Chondrocyte (in vitro differentiated cells): ENCODE measurements at places on chromosomes 3 and 15.

- no peak for DNase-seq
Observed at GRCh38 chr15:61621146-61621545, 392.0 kb upstream of the RORA start.

GRCh38 chr15:70815604-70816003 lies 38.4 kb downstream of the LARP6 start:
- no peak for DNase-seq

- no peak for DNase-seq
Observed at GRCh38 chr3:71466483-71466882, 117.0 kb downstream of the FOXP1 start.

GRCh38 chr3:105322570-105323273 lies 44.0 kb upstream of the ALCAM start:
- no peak for DNase-seq

GRCh38 chr15:64398575-64398974 lies 10.9 kb downstream of the TRIP4 start:
- DNase-seq: no peak

DNA sequence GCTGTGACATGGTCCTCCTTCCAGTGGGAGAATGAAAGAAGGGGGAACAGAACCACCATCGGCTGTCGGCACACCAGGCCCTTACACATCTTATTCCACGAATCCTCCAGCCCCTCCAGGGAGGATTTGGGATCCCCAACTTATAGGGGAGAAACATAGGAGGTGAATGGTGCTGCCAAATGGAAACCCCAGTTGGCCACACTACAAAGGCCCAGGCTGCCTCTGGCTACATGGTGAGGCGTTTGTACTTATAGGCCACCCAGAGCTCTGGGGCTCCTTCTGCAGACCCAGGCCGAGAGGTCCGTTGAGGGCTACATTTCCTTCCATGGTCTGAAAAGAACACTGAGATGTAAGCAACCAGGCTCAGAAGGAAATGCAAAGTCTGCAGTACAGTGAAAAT lies 12.0 kb downstream of the AMOTL2 start:
- DNase-seq: peak; percentile 28

DNA sequence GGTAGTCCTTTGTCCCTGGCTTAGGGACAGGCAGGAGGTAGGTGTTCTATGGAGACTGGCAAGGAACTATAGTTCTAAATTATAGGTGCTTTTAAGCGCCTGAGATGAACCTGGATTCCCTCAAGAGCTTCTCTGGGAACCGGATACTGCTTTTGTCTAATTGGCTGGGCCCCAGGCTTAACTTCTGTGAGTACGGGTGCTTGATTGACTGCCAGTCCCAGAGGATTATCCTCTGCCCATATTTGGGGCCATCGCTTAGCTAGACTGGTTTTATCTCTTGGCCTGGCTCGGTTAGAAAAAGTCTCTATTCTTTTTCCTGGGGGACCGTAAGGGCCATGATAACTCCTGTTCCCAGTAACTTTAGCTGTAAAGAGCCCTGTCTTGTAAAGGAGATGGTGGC lies 339.1 kb downstream of the KCNH8 start:
- DNase-seq: no peak

- DNase-seq: no peak
Observed at GRCh38 chr3:67550541-67550940, 103.9 kb downstream of the SUCLG2 start.

- DNase-seq: no peak
Observed at GRCh38 chr15:87761736-87762509, 494.6 kb downstream of the NTRK3 start.

- DNase-seq: no peak
Observed at GRCh38 chr3:9970020-9970652, 16.5 kb downstream of the EMC3 start.

- peak; percentile 58 for DNase-seq
Observed at GRCh38 chr3:52253314-52254304, 8.1 kb downstream of the PPM1M start.

- DNase-seq: no peak
Observed at GRCh38 chr3:62837145-62837787, 38.0 kb downstream of the CADPS start.

DNA sequence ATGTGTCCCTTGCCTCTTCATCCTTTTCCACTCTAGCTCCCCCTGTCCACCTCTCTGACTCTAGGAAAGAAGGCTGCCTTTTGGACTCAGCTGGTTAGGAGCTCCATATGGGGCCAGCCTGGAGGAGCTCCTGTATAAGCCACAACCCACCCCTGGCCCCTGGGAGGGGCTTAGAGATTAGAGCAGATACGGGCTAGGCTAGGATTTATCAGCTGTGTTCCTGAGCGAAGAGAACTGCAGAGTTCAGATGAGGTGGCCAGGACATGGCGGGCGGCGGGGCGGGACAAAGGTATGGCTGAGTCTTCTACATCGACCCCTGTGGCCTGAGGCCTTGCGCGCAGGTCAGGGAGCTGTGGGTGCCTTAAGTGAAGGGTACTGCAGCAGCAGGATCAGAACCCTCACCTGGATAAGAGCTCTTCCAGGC lies 7.9 kb downstream of the NBEAL2 start:
- no peak for DNase-seq

- DNase-seq: peak; percentile 30
Observed at GRCh38 chr15:31261266-31262142, 65.1 kb upstream of the KLF13 start.

DNA sequence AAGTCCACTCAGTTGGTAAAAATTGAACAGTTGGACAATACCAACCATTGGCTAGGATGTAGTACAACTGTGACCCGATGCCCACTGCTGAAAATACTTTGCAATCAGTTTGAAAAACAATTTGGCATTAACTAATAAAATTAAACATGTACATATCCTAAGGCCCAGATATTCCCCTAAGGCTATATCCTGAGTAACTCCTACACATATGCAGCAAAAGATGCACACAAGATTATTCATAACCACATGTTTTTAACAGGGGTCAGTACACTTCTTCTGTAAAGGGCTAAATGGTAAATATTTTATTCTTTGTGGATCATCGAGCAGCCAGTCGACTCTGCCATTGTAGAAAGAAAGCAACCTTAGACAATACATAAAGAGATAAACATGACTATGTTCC lies 116.3 kb downstream of the MEX3B start:
- DNase-seq: no peak

- no peak for DNase-seq
Observed at GRCh38 chr3:152505926-152506325, 237.2 kb downstream of the MBNL1 start.

GRCh38 chr3:5423523-5423922 lies 236.0 kb downstream of the EDEM1 start:
- no peak for DNase-seq

- no peak for DNase-seq
Observed at GRCh38 chr3:146181216-146181615, 20.2 kb upstream of the PLOD2 start.

- no peak for DNase-seq
Observed at GRCh38 chr3:189094539-189094938, 77.2 kb upstream of the TPRG1 start.

DNA sequence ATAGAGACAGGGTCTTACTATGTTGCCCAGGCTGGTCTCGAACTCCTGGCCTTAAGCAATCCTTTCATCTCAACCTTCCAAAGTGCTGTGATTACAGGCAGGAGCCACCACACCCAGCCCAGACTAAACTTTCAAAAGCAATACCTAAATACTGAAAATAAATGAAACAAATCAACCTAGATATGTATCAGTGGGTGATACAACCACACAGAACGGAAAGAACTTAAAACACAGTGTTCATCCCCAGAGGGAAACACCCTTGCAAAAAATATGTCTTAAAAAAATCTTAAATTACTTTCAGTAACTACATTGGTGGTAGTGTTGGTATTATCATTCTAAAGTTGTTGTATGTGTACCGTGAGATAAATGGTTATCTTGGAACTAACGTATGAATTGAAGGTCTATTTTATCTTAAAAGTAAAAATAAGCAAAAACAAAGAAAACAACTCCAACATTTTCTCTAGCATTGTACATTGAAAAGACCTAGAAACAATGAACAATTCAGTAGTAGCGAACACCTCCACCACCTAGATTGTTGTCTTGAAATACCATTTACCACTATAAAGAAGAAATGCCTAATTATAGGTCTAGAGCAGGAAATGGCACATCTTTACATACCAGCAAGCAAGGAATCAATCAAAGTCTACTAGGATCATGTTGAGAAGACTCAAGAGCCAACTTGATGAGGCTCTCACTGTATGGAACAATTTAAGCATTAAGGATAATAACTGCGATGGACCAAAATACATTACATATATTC lies 24.7 kb downstream of the SLTM start:
- DNase-seq: no peak

GRCh38 chr3:170811928-170812591 lies 57.9 kb downstream of the RPL22L1 start:
- DNase-seq: no peak

DNA sequence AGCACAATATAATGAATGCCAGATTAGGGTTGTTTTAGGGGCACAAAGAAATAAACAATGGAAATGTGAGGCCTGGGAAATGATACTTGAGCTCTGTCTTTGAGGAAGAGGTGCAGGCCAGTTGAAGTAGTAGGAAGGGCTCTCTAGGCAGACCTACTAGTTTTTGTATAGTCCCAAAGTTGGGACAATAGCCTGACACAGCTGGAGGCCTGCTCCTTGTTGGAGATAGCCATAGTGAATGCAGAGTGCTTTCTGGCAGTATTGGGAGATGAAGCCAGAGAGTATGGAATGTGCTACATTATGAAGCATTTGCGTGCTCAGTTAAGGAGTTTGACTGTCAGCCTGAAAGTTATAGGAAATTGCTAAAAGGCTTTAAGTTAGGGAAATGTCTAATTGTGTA lies 251.2 kb upstream of the ZPLD1 start:
- no peak for DNase-seq

DNA sequence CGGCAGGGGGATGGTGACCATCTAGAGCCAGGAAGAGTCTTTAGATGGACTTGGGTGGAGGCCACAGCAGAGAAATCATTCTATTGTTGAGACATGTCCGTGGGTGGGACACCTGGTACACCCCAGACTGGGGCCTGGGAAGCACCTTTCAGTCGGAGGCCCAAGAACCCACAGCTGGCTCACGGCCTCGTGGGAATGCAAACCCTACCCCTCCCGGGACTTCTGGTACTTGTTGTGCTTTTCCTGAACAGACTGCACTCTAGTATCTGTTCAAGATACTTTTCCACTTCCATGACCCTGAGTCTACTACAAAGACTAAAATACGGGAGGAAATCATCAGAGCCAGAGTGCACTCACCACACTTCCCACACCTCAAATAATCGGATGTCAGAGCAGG lies 60.7 kb downstream of the BDH1 start:
- no peak for DNase-seq

DNA sequence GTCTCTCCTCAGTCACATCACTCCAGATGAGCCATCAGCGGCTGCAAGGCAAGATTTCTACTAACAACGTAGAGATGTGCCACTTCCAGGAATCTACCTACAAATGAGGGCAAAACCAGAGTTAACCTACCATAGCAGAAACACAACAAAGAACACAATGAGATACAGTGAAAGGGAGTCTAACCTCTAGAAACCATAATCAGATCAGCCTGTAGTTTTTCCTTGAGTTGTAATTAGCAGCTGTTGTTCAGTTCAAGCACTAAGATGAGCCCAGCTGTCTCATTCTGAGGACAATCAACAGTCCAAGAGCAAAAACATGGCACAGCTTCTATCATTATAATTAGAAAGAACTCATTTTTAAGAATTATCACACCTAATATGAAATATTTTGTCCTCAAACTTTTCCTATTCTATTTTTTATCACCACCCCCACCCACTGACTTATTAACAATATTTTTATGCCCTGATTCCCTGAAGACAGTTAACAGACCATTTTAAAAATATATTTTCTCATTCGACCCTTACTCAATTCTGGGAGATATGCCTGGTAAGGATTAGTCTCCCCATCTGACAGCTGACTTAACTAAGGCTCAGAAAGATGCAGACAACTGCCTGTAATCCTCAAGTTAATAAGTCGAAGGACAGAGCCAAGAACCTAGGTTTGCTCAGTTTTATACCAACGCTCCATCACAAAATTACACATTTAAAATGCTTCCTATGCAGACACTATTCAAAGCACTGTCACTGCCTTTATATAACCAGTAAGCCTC lies 50.1 kb downstream of the MAGI1 start:
- DNase-seq: no peak

- DNase-seq: no peak
Observed at GRCh38 chr3:113148284-113148683, 63.1 kb upstream of the BOC start.

DNA sequence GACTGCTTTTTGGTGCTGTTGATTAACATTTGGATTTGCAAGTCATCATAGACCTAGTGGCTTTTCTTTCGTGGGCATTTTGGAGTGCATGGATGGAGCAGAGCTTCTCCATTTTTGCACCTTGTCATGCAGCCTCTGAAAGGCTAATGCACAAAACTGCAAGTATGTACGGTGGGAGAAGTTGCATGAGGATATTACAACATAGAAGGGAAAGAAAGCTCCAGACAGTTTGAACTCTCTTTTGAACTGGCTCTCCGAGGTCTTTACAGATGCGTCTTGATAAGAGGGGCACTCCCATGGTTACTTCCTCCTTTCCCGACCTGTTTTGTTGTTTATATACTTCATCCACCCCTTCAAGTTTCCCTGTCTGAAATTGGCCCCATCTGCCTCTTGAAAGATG lies 147.1 kb upstream of the GBE1 start:
- DNase-seq: no peak

DNA sequence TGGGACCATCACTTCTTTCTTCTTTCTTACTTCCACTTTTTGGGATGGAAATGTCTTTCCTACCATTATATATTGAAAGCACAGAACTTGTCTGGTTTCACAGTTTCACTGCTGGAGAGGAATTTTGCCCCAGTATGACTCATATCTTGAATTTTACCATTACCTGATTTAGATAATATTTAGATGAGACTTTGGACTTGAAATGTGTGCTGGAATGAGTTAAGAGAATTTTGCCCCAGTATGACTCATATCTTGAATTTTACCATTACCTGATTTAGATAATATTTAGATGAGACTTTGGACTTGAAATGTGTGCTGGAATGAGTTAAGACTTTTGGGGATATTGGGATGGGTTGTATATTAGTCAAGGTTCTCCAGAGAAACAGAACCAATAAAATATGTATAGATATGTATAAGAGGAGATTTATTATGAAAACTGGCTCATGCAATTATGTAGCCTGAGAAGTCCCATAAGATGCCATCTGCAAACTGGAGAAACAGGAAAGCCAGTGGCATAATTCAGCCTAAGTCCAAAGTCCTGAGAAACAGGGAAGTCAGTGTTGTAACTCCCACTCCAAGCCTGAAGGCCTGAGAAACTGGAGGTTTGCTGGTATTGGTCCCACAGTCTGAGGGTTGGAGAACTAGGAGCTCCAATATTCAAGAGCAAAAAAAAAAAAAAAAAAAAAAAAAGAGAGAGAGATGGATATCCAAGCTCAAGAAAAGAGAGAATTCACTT lies 1029.2 kb downstream of the EPHA3 start:
- DNase-seq: no peak

DNA sequence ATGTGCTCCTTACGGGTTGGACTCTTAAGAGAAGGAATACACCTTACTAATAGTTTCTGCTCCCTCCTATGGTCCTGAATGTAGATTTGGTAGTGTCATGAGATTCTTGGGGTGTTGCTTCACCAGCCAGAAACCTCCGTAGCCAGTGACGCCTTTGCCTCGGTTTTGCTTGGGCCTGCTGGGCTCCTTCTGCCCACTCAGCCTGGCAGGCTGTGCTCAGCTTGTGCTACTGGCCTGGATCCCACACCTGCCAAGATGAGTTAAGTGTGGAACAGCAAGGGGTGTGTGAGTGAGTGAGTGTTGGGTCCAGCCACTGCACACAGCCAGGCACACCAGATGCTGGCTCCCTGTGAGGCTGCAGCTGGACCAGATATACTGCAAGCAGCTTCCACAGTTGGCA lies 560.1 kb downstream of the NLGN1 start:
- no peak for DNase-seq
